ENCODE measurements at places on chromosomes 3 and 15. TPM values are rescaled to one million over a fixed set of nuclear protein-coding genes. Genes with fewer than 3 reads are reported as not detected.

The SLC35G2 gene
- total RNA-seq, result 3.9 TPM

The TNFAIP8L3 gene
- total RNA-seq, result 0.92 TPM

The IQCB1 gene
- total RNA-seq, result 16.6 TPM

GRCh38 chr15:98221577-98221976 is 261.1 kb downstream of the ARRDC4 start:
- no peak for DNase-seq

- no peak for DNase-seq
Measured at GRCh38 chr3:52896613-52897012, 735 bp downstream of the STIMATE start.

DNA sequence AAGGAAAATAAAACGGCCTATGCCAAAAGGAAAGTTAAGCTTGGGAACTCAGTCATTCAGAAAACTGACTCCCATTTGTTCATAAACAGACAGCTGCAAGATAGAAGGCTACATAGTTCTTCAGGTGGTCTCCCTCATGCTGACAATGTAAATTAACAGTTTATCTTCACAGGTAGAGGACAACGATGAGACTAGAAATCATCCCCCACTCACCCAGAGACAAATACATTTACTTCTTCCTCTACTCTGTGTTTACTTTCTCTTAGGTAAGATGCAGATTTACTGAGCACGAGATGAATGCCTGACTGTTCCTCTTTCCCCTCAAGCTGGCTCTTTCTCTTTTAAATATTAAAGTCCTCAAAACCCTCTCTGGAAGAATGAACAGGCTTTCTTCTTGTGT is 117.6 kb upstream of the UBP1 start:
- DNase-seq, result no peak

DNA sequence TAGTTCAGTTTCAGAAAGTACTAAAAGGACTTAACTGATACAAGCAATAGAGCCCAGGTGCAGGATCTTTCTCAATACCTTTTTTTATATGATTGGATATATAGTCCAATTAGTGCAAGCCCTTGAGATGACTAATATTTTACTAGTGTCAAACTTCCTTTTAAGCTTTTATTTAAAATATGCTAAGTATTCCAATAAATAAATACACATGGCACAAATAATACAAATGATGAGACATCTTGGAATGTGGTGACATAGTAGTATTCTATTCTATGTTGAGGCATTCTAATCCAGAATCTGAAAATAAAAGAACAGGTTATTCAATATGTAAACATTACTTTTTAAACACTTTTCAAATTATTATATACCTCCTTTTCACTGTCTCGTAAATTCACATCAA is 670.0 kb downstream of the SI start:
- DNase-seq, result no peak

The MME gene
- total RNA-seq, result 117 TPM

The CYP8B1 gene
- not detected for total RNA-seq

The TIPARP gene
- 26.2 TPM for total RNA-seq

DNA sequence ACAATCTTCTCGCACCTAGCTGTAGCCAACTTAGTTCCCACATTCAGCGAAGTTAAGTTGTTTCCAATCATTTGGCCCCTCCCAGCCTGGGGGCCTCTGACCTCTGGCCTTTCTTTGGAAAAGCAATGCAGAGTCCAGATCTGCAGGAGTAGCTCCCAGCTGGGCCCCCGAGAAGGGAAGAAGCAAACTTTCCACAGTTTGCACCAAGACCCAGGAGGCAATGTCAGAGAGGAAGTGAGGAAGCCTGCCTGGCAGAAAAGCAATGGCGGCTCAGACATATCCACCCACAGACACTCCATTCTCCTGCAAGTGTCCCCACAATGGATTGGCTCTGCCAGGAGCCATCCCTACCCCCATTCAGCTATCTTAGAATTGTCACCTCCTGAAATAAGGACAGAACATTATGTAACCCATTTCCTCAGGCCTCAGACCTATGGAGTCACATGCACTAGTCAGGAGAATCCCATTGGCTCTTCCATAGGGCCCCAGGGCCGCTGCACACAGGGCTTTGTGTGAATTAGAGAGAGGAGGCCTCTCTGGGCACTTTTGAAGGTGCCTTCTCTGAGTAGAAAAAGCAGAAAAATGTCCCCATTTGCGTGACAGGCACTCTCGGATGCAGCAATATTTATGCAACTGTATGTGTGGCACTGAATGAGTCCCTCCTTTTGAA is 3.0 kb upstream of the BUB1B start:
- DNase-seq, result no peak

The PATL2 gene
- total RNA-seq, result 0.33 TPM

DNA sequence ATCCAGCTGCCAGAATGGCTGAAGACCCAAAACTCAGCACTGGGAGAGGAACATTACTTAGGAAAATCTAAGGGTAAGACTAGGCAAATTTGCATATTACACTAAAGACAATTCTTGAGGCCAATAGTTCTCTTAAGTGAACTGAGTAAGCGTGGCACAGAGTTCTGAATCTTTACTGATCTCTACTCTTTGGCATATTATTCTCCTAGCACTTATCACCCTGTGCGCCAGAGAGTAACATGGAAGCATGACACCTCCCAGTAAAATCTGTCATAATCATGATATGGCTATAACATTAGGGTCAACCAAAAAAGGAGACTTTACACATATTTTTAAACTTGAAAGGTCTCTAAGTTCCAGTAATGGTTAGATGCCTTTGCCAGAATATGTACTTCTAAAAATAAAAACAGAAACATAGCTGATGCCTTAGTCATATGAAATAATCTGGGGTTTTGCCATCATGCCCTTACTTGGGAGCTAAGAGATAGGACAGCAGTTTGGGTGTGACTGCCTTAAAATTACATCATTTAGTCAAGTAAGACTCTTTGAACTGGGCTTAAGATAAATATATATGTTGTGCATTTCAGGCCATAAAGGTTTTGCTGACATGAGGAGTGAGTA is 290.5 kb downstream of the PLCL2 start:
- no peak for DNase-seq

DNA sequence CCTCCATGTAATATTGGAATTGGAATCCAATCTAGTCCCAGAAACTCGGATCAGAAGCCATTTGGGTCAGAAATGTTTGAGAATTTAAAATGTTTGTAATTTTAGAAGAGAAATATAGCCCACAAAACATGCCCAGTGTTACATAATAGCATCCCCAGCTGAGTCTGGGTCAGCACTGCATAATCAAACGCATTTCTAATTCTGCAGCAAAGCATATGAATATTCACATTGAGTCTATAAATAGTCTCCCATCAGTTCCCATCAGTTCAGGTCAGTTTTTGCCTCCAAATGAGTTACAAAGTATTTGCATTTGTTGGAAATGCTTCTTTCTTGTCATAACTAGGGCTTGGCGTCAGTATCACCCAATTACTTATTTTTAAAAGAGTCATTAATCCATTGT is 383.1 kb downstream of the IL5RA start:
- no peak for DNase-seq

DNA sequence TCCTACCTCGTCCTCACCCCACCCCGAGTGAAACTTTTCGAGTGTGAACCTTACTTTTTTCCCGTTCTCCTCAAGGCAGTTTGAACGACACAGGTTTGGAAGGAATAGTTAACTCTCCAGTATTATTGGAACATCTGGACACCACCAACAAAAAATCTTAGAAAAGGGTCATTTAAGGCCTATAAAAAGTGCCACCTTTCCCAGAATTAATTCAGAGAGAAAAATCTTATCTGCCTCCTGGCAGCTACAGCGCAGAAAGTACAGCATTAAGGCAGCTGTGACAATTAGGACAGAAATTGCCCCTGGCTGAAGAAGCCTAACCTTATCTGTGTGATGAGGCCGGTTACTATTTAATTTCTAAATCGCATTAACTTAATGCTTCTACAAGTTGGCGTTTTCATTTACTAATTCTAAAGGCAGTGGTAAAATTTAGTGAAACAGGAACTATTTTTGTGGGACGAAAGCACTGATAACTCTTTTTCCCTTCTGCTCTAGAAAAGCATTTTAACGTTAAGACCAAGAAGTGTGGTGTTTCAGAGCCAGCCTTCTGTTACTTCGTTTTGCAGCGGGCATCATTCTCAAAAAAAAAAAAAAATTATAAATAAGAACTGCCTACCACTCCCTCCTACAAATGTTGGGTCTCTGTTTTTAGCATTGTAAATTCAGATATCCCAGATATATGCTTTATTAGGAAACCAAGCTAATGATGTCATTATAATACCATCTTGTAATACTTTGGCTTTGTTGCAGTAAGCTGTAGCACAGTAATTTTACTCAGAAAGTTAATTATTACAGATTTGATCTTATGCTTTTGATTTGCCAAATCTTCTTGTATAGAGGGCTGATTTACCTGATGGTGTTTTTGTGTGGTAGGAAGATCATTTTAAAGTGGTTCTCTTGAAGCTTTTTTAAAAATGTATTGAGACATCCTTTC is 1.4 kb downstream of the ATP11B start:
- DNase-seq, result no peak

GRCh38 chr3:72144773-72145505 is 360.0 kb upstream of the PROK2 start:
- no peak for DNase-seq
